DMS153 (cell line): ENCODE measurements at places on chromosomes 2 and 18.
A peak's percentile ranks its signal among the peaks of the same experiment; 100 is the strongest.

DNA sequence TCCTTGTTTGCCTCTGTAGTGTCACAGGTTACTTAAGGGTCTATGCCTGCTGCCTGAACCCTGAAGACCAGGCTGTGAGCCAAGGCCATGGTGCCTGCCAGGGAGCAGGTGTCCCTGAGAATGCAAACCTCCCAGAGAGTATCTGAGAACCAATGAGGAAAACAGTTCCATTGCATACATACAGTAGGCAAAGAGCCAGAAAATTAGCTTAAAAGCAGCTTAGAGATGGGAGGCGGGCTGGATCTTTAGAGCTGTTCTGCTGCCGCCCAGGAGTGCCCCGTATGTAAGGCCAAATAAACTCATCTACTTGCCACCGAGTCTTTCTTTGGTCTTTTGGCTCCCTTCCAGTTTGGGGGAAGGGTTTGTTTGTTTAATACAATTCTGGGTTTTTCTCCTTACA is 327.9 kb downstream of the CLIP4 start:
- peak; percentile 6 for DNase-seq

DNA sequence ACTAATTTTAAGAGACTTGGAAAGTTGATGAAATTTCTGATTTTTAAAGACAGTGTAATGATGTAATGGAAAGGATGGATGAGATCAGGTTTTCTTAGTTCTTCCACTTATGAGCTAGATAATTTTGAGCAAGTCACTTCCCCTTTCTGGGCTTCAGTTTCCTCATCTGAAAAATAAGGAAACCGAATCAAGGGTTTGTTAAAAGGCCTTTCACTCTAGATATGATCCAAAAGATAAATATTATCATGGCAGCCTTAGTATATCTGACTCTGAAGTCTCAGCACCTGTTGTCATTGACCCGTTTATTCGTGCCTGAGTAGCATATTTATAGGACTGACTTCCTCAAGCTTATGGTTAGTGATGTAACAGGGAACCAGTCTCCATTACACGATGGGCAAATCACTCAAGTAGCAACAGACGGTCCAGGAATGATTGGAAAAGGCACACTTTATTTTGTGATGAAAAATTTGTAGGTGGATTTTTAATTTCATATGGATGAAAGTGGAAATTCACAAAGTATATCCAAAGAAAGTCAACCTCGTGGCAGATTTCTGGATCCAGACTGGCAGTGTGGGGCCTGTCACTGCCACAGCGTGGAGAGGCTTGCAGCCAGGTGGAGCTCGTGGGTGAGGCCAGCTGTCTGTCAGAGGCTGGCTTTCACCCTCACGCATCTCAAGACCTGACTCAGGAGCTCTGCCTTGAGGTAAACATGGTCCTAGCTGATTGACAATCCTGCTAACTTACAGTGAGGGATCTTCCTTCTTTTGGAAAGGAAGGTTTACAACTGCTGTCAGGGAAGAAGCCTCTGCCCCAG is 137.9 kb upstream of the CXCR4 start:
- DNase-seq = peak; percentile 17

DNA sequence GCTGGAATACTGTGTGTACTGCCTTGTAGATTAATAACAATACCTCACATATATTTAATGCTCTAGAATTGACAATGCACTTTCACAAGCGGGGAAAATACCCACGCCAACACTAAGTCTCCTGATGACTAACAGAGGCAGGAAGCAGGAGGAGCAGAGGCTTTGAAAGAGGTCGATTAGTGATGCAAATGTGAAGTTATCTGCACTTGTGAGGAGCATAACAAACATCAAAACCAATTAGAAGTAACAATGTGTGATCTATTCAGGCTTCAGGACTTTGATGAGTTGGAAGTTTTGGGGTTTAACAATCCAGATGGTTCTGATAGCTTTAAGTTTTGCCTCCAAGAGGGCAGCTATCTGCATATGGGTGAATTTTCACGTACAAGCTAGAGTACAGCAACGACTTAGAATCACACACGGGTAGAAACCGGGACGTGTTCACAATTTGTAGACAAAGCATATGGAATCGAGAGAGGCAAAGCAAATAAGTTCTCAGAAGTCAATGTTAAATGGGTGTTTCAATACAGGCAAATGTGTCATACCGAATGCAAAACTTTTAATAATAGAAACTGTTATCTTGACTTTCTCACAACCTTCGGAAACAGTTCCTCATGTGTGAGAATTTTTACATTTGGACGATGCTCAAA is 114.5 kb downstream of the METTL8 start:
- no peak for DNase-seq

GRCh38 chr18:26963292-26963691 is 97.8 kb upstream of the AQP4 start:
- no peak for DNase-seq

DNA sequence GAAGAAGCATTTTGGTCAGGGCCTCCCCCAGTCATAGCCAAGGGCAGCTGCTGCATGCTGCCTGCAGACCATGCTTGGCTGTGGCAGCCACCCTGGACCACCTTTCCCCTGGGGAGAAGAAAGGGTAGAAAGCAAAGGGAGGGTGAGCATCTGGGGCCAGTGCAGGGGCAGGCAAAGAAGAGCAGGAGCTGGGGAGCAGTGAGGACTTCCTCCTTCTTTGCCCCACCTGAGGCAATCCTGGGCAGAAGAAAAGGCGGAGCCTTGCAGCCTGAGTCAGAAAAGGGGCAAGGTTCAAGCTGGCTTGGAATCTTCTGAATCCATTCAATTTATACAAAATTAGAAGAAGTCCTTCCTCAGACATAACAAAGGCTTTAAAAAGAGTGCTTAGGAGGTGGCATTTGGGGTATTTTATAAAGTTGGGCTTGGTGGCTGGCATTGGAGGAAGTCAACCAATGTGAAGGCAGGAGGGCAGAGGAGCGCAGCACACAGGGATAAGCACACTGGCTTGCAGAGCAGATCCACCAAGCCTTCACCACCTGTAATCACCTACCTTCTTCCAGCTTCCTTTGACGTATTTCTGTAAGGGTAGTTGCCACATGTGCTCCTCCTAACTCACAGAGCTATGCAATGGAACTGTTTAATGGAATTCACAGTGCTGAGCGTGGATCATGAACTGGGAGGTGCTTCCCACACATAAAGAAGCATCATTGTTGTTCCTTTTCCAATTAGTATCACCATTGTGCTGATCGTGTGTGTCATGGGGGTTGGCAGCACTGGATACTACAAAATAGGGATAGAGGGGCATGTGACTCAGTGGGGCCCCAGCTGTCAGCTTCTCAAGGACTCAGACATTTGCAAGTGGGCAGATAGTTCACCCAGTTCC is 154.4 kb upstream of the EPAS1 start:
- no peak for DNase-seq

DNA sequence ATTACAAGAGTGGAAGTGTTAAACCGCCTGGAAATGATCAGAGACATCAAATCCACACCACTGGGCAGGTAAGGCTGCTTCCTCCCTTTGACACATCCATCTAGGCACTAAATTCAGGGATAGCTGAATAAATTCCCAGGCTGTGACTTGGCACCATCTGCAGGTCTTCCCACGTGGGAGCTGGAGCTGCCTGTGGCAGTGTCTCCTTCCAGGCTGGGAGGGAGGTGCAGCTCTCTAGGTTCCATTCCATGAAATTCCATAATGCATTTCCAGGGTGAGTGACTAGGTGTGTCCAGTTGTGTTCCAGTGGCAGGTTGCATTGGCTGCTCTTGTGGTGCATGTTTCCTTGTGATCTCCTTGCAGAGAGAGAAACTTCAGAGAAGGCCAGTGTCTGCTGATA is 188.9 kb upstream of the CXCR4 start:
- no peak for DNase-seq

GRCh38 chr2:240452462-240453256 is 17.2 kb downstream of the GPC1 start:
- no peak for DNase-seq

GRCh38 chr2:161965994-161966393 is 108.0 kb downstream of the DPP4 start:
- no peak for DNase-seq

GRCh38 chr2:30406853-30407252 is 40.2 kb upstream of the LCLAT1 start:
- no peak for DNase-seq

GRCh38 chr2:234863043-234863934 is 88.5 kb upstream of the SH3BP4 start:
- no peak for DNase-seq

DNA sequence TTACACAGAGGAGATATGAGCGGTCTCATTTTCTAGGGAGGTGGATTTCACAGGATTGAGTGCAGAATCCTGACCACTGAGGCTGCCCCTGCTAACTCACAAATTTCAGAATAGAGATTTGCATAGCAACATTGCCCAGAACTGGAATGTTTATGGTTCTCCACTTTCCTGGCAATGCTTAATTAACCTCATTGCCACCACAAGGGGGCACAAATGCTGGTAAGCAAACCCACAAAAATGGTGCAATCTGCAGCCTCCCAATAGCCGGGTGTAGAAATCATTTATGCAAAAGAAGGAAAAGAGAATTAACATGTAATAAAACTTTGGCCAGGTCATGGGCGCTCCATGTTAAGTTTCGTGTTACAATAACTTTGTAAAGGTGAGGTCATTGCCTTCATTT is 112.4 kb downstream of the CYRIA start:
- peak; percentile 6 for DNase-seq

- no peak for DNase-seq
Observed at GRCh38 chr2:12430407-12431133, 286.2 kb upstream of the TRIB2 start.

- DNase-seq = no peak
Observed at GRCh38 chr2:231602859-231603467, 10.3 kb downstream of the TEX44 start.

DNA sequence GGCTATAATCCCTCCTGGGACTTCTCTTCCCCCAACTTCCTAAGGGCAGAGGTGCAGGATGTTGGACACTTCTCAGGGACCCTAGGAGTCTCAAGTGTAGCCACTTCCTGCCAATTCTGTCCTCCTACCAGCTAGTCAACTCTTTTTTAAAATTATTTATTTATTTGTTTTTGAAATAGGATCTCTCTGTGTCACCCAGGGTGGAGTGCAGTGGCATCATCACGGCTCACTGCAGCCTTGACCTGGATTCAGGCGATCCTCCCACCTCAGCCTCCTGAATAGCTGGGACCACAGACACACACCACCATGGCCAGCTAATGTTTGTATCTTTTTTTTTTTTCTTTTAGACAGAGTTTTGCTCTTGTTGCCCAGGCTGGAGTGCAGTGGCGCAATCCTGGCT is 11.5 kb downstream of the SFTPB start:
- no peak for DNase-seq

- DNase-seq = no peak
Observed at GRCh38 chr2:14702258-14702657, 69.7 kb downstream of the LRATD1 start.

- no peak for DNase-seq
Observed at GRCh38 chr2:66565291-66565690, 130.4 kb downstream of the MEIS1 start.

- no peak for DNase-seq
Observed at GRCh38 chr18:76430636-76431035, 64.4 kb downstream of the ZNF516 start.

GRCh38 chr2:178419123-178419522 is 31.9 kb downstream of the PRKRA start:
- peak; percentile 4 for DNase-seq

- no peak for DNase-seq
Observed at GRCh38 chr18:61896757-61897156, 4.0 kb upstream of the RNF152 start.

DNA sequence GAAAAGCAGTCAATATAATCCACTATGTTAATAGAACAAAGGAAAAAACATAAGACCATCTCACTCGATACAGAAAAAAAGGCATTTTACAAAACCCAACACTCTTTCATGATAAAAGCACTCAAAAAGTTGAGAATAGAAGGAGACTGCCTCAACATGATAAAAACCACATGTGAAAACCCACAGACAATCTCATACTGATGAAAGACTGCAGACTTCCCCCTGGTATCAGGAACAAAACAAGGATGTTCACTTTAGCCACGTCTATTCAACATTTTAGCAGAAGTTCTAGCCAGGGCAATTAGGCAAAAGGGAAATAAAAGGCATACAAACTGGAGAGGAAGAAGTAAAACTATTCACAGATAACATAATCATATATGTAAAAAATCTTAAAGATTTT is 285.9 kb downstream of the EIPR1 start:
- no peak for DNase-seq

GRCh38 chr2:230614913-230615332 is 97.7 kb upstream of the CAB39 start:
- DNase-seq = no peak

- DNase-seq = peak; percentile 64
Observed at GRCh38 chr2:66198873-66199272, 236.1 kb upstream of the MEIS1 start.

DNA sequence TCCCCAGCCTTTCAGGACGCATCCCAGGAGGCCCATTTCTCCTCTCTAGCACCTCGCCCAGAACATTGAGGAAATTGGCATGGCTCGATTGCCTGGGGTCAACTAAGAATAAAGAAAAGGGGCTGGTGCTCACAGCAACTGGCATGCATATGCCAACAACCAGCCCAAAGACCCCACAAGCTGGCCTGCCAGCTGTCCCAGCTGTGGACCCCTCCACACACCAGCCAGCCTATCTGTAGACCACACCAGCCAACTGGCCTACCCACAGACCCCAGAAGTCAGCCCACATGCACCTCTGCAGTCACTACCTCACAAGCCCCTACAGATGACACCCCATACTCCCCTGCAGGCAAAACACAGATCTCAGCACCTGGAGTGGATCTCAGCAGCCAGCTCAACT is 123.8 kb upstream of the ID2 start:
- DNase-seq = no peak
